ENCODE measurements at places on chromosomes 11 and 22.
A peak's percentile ranks its signal among the peaks of the same experiment; 100 is the strongest.

DNA sequence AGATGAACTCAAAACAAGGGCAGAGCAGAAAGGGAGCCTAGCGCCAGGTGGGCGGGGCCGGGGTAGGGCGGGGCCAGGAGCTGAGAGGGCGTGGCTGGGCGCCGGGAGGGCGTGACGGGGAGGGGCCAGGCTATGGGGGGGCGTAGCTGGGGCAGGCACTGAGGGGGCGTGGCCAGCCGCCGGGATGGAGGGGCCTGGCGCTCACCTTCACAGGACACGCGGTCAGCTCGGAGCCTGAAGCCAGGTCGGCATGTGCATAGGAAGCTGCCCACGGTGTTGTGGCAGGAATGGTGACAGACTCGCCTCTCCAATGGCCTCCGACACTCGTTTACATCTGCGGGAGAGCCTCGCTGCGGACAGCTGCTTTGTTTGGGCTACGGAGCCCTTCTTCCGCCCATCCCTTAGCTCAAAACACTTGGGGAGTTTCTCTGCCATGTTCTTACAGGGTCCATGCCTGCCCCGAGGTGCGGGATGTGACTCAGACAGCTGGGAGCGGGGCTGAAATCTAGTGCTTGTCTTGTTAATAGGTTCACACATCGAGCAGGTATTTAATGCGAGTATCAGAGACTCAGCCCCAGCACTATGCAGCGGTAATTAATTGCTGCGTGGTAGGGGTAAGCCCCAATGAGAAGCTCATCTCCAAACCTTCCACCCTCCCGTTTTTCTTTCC, 13.4 kb downstream of the VWCE start:
- DNase-seq = no peak

DNA sequence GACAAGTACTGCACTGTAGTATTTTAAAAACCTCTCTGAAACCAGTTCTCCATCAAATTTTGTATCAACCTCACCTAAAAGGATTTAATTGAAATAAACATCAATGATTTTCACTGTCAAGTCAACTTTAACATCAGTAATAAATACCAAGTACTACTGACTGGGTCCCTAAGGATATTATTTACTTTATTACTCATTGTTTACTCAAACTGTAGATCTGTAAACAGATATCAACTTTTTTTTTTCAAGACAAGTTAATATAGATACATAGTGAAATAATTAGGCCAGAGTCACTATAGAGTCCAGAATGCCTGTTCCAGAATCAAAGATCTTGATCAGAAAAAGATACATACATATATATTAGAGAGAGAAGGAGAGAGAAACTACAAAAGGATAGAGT, 1.6 kb downstream of the RNF141 start:
- DNase-seq = no peak

DNA sequence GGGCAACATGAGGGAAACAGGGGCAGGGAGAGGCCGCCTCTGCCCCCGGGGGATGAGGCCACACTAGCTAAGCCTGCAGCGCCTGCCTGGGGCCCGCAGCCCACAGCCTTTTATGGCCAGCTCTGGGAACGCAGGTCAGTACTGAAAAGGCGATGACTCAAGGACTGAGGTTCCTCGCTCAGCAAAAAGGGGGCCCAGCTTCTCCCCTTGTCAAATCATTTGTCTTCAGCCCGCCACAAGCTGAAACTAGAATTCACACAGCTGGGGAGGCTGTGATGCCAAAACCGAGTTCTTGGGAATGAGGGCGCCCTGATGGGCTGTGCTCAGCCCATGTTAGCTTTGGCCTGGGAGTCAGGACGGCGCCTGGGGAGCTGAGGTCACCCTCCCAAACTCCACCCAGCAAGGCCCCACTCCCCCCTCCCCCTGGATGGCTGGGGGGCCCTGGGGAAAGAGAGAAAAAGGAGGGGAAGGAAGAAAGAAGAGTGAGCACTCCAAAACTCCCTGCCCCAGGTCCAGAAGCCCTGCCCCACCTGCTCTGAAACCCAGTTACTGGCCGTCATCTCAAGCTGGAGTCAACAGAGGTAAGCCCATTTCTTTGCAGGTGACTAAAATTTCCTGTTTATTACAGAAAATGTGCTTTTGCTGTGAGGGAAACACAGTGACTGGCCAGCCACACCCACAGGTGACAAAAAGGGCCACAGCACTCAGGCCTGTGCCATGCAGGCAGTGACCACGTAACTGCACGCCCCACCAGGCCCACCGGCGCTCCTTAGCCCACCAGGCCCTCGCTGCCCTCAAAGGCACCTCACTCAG, 13.7 kb downstream of the EHD1 start:
- DNase-seq = no peak

GRCh38 chr11:112999520-112999919, 38.3 kb downstream of the NCAM1 start:
- no peak for DNase-seq

DNA sequence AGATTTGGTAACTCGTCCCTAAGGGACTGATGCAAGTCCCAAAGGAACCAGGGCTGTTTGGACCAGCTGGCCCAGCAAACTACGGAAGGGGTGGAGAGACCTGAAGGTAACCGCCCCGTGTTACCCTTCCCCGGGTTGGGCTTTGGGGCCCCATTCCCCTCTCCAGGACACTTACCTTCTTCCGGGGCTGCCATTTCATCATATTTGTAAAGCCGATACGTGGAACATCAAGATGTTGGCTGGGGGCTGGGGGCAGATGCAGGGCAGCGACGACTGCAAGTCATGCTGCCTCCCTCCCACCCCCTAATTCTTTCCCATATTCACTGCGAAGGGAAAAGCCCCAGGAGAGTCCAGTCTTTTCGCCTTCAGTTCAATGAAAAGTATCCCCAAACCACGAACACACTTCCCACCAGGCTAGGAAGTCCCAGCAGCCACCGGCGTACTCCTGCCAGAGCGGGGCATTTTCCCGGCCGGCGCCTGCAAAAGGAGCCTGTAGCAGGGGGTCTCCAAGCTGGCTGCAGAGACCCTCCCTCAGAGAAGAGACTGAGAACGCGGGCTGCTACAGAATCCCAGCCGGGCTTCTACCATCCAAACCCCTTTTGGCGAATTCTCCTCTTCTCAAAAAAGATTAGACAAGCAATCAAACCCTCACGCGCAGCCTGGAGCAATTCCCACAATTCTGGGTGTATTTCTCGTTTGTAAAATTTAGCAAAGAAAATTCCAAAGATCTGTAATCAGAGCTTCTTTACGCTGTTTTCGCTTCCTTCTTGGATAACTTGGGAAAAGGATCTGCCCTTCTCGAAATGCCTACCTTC, 236.7 kb downstream of the TTC28 start:
- no peak for DNase-seq

DNA sequence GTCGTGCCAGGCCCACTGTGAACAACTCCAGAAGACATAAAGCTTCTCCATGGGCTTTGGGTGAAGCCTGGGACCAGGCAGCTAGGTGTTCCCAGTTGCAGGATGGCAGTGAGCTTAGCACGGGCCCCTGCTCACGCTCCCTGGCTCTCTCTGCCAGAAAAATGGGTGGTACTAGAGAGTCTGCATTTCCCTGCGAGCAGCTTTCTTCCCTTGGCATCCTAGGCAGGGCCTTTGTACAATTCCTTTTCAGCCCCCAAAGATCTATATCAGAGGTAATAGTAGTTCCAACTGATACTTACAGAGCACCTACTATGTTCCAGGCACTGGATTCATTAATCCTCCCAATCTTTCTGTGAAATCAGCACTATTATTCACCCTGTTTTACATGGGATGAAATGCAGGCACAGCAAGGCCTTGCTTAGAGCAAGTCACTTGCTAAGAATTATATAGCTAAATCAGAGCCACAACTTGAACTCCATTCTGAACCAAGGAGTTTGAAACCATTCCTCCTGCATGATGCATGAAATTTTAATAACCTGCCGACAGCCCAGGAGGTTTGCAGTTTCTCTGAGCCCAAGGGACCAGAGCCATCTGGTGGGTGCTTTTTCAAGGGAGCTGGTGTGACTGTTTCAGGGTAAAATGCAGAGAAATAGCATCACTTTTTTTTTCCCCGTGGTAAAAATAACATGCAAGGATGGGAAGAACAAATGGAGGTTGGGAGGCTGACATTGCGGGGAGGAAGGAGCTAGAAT, 22.7 kb downstream of the NAV2 start:
- no peak for DNase-seq

DNA sequence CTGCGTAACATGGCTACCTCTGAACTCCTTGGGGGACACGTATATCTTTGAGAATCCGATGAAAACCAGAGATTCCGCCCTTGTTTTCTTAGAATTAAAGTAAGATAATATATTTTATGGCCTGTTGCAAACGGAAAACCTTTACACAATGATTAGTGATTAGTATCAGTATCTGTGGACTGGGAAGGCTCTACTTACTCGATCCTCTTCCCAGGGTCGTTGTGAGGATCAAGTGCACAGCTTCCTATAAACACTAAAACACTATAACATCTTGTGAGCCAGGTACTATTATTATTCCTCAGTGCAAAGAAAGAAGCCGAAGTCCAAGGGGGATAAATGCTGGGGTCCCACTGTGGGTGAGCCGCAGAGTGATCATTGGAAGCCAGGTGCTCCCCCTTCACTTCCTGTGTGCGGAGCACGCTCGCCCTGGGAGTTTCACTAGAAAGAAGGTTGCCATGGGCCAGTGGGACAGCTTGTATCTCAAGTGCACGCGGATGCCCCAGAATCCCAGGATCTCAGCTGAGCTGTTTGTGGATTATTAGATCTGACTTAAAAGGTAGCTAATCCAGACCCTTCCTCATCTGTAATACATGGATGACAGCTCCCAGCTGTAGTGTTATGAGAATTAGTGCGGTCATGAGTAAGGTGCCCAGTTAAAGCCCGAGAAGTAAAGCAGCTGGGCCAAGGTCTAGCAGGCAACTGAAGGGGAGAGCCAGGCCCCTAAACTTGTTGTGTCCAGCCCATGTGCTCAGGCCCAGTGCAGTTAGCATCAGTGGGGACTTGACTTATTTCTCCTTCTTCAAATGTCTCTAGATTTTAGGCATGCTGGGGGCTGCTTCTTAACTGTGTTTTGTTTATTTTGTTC, 839 bp downstream of the CBY1 start:
- DNase-seq = no peak

DNA sequence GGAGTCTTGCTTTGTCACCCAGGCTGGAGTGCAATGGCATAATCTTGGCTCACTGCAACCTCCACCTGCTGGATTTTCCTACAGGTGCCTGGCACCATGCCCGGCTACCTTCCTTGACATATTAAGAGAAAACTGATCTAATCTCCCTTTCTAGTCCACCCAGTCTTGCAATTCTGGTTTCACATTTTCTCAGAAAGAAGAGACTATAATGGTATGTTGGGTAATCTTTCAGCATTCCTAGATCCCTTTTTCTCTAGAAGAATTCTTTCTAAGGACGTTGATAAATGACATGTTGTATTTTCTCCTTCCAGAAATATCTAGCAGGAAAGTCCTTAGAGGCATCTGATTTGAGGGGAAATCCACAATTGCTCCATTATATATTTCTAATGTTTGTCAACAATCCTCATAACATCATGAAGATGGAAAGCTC, 10.4 kb upstream of the HSPA8 start:
- DNase-seq = no peak

DNA sequence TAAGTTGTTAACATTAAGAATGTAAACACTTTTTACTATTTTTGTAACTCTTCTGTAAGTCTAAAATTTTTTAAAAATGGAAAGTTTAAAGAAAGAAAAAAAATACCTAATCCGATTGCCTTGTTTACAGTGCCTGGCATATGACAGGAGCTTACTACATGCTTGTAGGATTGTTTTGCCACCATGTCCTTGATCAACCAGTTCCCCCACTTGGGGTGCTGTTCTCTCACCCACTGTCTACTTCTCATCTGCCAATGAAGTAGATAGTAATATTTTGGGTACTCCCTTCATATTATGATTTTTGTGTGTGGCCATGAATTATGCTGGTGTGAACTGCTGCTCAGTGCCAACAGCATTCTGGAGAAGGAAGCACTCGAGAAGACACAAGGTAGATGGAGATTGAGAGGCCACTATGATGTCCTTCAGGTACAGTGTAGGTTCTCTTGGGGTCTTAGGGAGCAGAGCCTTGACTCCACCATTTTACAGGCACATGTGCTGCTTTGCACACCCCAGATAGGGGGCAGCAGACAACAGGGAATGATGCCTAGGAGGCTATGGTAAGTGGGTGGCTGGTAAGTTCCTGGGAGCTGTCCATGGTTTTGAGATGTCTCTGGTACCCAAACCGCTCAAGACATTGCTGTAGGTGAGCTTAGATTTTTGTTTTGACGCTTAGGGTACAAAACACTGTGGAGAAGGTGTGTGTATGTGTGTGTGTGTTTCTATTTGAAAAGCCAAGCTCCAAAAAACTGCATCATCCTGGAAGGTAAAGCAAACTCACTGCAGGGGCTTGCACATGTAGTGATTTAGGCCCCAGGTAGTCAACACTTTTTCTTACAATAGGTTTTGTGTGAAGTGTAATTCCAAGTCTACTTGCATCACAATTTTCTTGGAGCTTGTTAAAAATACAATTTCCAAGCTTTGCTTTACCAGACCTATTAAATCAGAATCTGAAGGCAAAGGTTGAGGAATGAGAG, 494.5 kb upstream of the LARGE1 start:
- DNase-seq = peak; percentile 31

- DNase-seq = no peak
Observed at GRCh38 chr11:110182886-110183285, 89.7 kb downstream of the ZC3H12C start.

- no peak for DNase-seq
Observed at GRCh38 chr22:20549232-20549841, 41.9 kb downstream of the MED15 start.

DNA sequence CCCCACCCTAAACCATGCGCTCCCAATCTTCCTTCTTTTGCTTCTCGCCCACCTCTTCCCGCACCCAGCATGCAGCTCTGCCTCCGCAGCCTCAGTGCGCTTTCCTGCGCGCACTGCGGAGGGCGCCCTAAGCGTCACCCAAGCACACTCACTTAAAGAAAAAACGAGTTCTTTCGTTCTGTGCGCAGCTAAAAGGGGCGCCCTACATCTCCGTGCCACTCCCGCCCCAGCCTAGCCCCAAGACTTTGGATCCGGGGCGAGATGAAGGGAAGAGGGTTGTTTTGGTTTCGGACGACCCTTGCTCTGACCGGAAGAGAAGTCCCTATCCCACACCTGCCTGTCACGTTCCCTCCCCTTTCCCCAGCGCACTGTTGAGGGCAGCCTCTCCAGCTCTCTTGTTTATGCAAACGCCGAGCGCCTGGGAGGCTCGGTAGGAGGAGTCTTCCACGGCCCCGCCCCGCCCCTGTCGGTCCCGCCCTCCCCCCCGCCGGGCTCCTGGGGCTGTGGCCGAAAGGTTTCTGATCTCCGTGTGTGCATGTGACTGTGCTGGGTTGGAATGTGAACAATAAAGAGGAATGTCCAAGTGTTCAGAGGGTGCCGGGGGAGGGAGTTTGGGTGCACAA, 5.3 kb downstream of the VSIG2 start:
- no peak for DNase-seq

GRCh38 chr11:111461460-111462235, 50.5 kb downstream of the BTG4 start:
- no peak for DNase-seq

DNA sequence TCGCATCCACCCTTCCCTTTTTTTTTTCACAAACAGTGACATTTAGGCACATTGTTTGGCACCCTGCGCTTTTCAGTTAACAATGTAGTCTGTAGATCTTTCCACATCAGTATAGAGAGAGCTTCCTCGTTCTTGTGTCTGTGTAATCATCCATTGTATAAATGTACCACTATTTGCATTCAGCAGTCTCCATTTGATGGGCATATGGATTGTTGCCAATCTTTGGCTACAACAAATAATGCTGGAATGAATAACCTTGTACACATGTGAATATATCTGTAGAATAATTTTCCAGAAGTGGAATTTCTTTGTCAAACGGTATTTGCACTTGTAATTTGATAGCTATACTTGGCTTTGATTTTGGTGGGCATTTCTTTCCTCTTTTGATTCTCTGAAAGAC, 17.1 kb downstream of the MPEG1 start:
- no peak for DNase-seq
